ENCODE measurements at places on chromosomes 7 and 10.

DNA sequence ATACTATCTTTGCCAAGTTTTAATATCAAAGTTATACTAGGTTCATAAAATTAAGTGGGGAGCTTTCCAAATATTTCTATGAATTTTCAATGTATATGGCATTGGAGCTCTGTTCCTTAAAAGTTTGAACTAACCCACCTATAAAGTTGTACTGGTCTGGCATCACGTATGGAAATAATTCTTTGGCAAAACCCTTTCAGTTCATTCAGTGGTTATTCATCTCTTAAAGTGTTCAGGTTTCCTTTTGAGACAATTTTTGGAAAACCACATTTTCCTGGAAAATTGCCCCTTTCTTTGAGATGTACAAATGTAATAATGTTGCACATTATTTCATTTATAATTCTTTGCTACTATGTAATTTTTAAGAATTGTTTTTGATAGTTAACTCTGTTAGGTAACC is 62.5 kb upstream of the INPP5A start:
- DNase-seq = no peak

DNA sequence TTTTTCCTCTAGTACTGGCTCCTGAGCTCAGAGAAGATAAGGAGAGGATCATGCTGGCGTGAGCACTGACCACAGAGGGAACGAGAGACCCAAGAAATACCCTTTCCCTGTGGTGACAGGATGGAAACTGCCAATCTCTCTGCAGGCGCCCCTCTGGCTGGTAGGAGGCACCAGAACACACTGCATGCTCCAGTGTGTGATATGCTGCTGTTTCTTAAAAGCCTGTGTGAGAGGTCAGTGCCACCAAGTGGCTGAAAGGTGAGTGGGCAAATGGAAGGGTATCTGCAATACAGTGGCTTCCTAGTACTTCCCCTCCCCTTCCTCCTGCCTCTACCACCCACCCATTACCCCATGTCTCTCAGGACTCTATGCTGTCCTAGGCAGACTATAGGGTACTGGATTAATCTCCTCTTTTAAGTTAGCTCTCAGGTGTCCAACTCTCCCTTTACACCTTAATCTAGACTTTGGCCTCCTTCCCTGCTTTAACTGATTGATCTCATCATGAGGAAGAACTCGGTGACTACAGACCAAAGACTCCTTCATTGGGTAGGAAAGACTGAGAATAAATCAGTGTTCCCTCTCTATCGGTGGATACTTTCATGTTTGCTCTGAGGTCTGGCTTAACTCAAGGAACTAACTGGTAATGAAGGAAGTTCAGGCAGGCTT is 283.6 kb downstream of the ADRA2A start:
- DNase-seq = no peak

DNA sequence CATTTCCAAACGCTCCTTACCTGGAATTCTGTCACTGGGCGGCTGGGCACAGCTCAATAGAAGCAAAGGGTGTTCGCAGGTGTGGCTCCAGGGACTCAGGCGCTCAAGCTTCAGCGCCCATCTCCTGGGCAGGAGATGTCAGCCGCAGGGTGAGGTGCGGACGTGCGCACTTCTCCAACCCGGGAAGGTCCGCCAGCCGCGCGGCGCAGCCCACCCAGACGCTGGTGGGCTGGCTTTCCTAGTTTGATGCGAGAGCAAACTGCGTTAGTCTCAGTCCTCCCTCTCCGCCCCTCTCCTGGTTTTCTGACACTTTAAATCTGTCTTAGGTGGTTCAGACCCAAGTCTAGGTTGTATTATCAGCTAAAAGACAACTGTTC is 267 bp downstream of the CALCR start:
- DNase-seq = no peak

DNA sequence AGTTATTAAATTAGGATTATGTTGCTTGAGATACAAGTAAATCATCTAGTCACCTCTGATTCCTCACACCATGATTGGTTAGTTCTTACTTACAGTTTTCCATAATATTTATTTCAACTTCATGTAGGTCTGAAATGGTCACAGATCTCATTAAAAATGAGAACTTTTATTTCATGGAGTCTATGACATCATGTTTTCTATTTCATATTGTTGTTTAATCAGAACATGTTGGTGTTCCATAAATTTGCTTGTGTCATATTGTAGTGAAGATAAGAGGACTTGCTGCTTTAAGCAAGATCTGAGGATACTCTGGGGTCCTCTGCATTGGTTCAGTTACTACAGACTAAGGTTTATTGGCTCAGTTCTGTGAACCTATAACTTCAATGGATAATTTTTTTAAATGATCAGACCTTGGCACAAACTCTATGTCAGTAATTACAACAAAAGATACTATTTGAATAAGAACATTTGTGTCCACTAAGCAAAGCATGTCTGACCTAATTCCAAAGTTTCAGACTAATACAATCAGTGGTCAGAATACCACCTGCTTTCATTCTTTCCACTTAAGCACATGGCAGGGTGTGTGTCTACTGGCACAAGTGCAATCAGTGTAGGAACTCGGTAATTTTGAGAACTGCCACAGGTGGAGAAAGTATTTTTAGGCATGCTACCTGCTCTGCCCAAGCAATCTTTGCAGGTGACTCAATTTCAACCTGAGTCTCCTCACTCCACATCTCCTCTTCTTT is 68.5 kb downstream of the CCDC71L start:
- no peak for DNase-seq

DNA sequence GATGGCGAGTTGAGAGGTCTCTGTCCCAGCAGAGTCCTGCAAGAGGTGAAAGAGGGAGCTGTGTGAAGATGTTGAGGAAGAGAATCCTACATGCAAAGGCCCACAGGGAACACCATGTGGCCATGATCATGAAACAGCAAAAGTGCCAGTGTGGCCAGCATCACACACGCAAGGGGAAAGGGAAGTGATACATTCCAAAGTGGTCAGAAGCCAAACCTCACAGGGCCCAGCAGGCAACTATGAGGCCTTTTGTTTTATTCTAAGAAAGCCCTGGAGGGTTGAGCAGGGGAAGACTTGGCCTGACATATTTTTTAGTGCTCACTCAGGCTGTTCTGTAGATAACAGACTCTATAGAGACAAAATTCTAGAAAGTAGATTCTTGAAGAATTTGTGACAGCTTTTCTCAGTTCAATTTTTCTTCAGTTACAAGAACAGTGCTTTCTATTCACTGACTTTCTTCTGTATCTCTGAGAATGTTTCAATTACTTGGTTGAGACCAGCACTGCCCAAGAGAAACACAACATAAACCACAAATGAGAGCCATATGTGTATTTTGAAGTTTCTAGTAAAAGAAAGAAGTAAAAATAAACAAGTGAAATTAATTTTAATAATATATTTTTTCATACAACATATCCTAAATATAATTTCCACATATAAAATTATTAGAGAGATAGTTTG is 82.3 kb downstream of the HTR7 start:
- no peak for DNase-seq

GRCh38 chr7:132145466-132145865 is 430.8 kb downstream of the PLXNA4 start:
- DNase-seq = no peak

DNA sequence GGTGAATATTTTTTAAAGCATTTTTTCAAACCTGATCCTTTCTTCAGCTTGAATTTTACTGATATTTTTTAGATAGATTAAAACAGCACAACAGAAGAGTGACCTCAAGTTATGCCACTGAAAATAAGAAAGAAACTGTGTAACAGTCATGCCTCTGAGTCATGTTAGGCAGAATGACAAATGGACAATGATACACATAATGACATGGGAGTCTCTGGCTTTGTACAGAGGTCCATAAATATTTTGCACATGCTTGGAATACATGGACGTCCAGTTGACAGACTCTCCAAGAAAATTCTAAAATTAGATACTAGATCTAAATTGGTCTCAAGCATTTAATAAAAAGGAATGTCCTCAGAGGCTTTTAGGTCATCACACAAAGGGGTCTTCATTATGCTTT is 21.9 kb upstream of the SEMA3A start:
- no peak for DNase-seq
